Activated T-cell treated with anti-CD3 and anti-CD28 coated beads for 1 hour (primary cell): ENCODE measurements at places on chromosomes 16 and 17.

DNA sequence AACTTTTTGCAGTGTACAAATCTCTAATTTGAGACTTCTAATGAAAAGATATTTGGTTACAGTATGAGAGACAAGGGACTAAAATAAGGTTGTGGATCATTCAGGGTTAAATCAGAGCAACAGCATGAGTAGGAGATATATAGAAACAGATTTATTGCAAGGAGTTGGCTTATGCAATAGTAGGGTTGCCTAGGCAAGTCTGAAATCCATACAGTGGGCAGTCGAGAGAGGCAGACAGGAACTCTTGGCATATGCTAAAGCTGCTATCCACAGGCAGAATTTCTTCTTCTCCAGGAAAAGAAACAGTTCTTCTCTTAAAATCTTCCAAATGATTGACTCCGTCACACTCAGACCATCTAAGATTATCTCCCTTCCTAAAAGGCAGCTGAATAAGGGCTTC is 500.8 kb downstream of the MAF start:
- DNase-seq = no peak

DNA sequence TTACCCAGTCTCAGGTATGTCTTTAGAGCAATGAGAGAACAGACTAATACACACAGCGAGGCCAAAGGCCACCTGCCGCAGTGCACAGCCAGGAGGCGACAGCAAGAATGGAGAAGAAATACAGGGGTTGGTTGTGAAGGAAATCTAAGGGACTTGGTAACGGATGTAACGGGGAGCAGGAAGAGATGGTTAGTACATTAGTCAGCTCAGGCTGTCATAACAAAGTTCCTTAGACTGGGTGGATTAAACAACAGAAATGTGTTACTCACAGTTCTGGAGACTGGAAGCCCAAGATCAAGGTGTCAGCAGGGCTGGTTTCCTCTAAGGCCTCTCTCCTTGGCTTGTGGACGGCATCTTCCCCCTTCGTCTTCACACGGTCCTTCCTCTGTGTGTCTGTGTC is 47.1 kb downstream of the TVP23C start:
- no peak for DNase-seq

- no peak for DNase-seq
These were observed 53.8 kb downstream of the COG7 start for GRCh38 chr16:23398987-23399805.

DNA sequence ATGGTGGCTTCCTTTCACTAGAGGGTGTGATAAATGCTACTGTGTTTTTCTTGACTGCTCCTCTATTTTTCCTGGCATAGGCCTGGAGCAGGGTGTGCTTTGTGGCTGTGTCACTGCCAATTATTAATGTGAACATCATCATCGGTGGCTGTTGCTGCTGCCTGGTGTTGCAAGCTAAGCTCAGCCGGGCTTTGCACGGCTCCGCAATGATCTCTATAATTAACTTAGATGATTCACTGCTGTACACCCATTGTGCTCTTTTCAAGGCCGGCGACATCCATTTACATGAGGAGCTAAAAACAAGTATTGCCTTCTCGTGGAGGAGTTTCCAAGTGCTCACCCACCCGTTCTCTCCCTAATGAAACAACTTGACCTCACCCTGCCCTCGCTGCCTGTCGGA is 160.1 kb upstream of the IRX3 start:
- DNase-seq = no peak

- DNase-seq = no peak
These were observed 5.4 kb upstream of the RNF222 start for GRCh38 chr17:8402921-8403536.
